ENCODE measurements at places on chromosomes 11 and 22.

GRCh38 chr22:25488244-25489020, 76.0 kb upstream of the GRK3 start:
- DNase-seq = no peak

GRCh38 chr11:16169956-16170847, 186.1 kb downstream of the SOX6 start:
- DNase-seq = no peak

- no peak for DNase-seq
Observed at GRCh38 chr11:120834686-120835210, 189.2 kb upstream of the TBCEL start.

DNA sequence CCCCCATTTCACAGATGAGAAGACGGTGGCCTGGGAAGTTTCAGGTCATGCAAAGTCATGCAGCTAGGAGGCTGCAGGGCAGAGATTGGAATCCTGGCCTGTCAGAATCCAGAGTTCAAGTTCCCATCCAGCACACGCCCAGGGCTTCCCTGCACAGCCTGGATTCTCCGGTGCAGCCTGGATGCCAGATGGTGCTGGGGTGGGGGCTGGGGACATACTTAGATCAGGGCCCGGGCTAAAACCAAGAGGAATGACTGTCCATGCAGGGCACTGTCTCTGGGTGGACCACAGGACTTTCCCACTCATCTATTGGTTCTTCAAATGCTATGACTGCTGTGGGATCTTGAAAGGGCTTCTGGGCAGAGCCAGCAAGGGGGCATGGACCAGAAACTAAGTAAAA, 24.6 kb downstream of the LMO1 start:
- no peak for DNase-seq

- DNase-seq = peak; percentile 14
Observed at GRCh38 chr11:10807493-10808234, 1.1 kb downstream of the EIF4G2 start.
